GM23338 (cell line): ENCODE measurements at places on chromosomes 13 and 19. TPM values are rescaled to one million over a fixed set of nuclear protein-coding genes. Genes with fewer than 3 reads are reported as not detected.

DNA sequence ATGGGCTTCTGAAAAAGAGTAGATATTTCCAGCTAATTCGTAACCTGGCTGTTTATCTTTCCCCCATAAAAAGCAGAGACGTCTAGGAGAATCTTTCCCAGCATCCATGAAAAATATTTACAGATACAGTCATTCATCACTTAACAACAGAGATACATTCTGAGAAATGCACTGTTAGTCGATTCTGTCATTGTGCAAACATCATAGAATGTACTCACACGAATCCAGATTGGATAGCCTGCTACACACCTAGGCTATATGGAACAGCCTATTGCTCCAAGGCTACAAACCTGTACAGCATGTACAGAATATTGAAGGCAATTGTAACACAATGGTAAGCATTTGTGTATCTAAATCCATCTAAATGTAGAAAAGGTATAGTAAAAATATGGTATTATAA lies 530.2 kb upstream of the NBEA start:
- no peaks in the 10 kb centered on the region for H3K4me1 ChIP-seq
- no peak overlapping the region for H3K4me3 ChIP-seq
- no peaks in the 10 kb centered on the region for H3K27me3 ChIP-seq
- no peak overlapping the region for H3K27ac ChIP-seq
- no peak for DNase-seq
- H3K36me3 ChIP-seq, result no peaks in the 10 kb centered on the region

DNA sequence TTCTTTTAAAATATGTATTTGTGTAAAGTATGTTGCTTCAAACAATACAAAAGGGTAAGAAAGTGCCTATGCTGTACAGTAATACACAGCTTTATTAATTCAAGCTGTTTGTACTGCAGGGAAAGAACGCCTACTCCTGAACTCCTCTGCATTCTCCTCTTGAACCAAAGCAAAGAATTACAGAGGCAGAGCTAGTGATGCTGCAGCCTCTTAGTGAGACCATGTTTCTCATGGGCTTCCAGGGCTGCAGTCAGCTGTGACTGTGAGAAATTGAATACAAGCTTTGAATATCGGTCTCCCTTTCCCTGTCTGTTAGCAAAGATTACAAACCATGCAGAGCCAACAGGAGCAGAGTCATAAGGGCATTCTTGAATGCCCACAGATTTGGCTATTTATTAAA lies 248.5 kb downstream of the SLITRK1 start:
- no peaks in the 10 kb centered on the region for H3K27me3 ChIP-seq
- no peaks in the 10 kb centered on the region for H3K36me3 ChIP-seq
- H3K4me3 ChIP-seq, result no peak overlapping the region
- no peaks in the 10 kb centered on the region for H3K4me1 ChIP-seq

DNA sequence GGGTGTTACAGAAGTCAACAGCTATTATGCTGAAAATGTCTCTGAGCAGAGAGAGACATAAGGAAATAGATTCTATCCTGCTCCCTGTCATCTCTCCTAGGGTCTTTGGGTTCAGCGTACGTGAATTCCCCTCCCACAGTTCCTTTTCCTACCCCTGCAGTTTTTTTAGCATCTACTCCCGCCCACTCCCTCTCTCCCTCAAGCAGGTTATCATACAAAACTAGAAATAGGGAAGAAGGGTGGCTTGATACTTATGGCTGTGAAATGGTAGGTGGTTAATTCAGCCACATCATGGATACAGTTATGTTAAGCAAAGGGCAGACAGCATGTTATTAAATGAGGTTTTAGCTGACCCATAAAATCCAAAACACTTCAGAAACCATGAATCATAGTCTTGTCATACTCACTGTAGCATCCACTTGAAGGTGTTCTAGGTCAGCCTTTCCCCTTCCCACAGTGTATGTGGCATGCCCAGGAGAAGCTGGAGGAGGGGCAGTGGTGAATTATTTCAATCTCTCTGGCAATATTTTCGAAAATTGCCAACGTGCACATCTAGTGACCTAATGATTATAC lies 236.8 kb upstream of the SERP2 start:
- no peaks in the 10 kb centered on the region for H3K36me3 ChIP-seq
- no peak for DNase-seq
- H3K4me1 ChIP-seq, result peaks cover 19% of the 10 kb centered on the region
- H3K27ac ChIP-seq, result no peak overlapping the region

- peaks cover 14% of the 10 kb centered on the region; the same call in 1 of the 2 replicates for H3K4me1 ChIP-seq
- DNase-seq, result no peak
- H3K4me3 ChIP-seq, result no peak overlapping the region
- no peak overlapping the region for H3K27ac ChIP-seq
Measured at GRCh38 chr19:5588441-5588840, 20.7 kb upstream of the TINCR start.

GRCh38 chr19:54248016-54248601 lies 5.5 kb upstream of the LILRA6 start:
- no peaks in the 10 kb centered on the region for H3K36me3 ChIP-seq
- no peak overlapping the region for H3K4me3 ChIP-seq
- H3K4me1 ChIP-seq, result no peaks in the 10 kb centered on the region
- H3K27me3 ChIP-seq, result no peaks in the 10 kb centered on the region
- no peak for DNase-seq

- H3K4me1 ChIP-seq, result no peaks in the 10 kb centered on the region
- H3K27ac ChIP-seq, result no peak overlapping the region
- peak; percentile 35 for DNase-seq
- H3K4me3 ChIP-seq, result no peak overlapping the region
- H3K27me3 ChIP-seq, result no peaks in the 10 kb centered on the region
- H3K36me3 ChIP-seq, result no peaks in the 10 kb centered on the region
Measured at GRCh38 chr13:24381541-24382265, 72.3 kb downstream of the C1QTNF9 start.

DNA sequence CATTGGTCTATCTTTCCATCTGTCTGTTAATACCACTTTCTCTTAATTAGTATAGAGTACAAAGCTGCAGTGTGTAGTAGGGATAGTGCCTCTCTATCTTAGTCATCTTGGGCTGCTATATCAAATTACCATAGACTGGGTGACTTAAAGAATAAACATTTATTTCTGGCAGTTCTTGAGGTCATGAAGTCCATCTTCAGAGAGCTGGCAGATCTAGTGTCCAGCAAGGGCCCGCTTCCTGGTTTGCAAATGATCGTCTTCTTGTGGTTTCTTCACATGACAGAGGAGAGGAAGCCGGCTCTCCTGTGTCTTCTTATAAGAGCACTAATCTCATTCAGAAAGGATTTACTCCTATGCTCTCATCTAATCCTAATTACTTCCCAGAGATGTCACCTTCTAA lies 6.1 kb downstream of the ZNF700 start:
- H3K4me1 ChIP-seq, result peaks cover 4% of the 10 kb centered on the region; the same call in 1 of the 2 replicates
- H3K36me3 ChIP-seq, result peaks cover 7% of the 10 kb centered on the region; the same call in 1 of the 2 replicates
- DNase-seq, result no peak
- no peak overlapping the region for H3K27ac ChIP-seq

The NRTN gene
- 4.0 and 5.9 TPM in 2 replicates for total RNA-seq

The IZUMO2 gene
- 3.1 TPM in 1 of 2 replicates, not detected in the other for total RNA-seq
